GM03348 (cell line): ENCODE measurements at places on chromosomes 16 and 17.
A peak's percentile ranks its signal among the peaks of the same experiment; 100 is the strongest.

DNA sequence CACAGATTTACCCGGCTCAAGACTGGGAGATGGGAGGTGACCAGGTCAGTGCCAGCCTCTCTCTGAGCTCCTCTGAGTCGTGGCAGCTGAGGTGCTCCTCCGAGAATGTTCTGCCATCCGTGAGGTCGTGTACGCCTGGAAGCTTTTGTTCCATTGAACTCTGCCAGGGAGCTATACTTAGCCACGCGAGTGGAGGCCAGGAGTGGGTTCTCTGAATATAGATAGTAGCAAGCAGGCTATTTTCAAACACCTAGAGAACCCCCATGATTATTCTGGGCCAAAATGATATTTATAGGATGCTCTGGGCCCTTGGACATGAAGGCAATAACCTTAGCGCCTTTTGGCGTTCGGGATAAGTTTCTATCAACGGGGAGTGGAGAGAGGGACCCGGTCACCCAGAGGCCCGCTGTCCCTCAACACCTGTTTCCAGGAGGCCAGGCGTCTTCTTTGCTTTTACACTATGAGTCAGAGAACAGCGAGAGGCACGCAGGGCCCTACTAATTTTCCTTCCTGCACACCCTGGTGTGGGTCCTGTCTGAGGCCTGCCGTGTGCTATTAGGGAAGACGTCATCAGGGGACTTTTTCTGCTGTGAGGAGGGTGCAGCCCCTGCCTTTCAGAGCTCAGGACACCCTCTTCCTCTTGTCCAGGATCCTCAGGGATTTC, 11.0 kb upstream of the MVD start:
- DNase-seq: no peak

DNA sequence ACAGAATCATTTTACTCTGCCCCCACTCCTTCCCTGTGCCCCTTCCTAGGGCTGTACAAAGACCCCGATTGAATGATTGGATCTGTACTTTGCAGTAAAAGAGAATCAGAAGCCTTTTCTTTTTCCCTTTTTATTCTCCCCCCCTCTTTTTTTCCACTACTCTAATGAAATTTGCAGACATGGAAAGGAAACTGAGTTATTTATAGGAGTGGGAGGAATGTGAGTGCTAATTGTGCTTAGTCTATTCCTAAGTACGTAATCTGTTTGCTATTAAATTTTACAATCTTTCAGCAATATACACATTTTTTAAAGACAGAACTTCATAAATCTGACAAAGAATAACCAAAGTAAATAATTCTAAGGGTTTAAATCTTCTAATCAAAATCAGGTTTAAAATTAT, 314.3 kb downstream of the MAP2K6 start:
- DNase-seq: no peak

- DNase-seq: no peak
Measured at GRCh38 chr16:86365513-86366273, 144.6 kb upstream of the FOXF1 start.

- no peak for DNase-seq
Measured at GRCh38 chr16:88132836-88133506, 181.7 kb downstream of the BANP start.

GRCh38 chr16:80440667-80441066, 100.1 kb upstream of the DYNLRB2 start:
- DNase-seq: no peak

- no peak for DNase-seq
Measured at GRCh38 chr17:11668618-11669017, 70.3 kb downstream of the DNAH9 start.

DNA sequence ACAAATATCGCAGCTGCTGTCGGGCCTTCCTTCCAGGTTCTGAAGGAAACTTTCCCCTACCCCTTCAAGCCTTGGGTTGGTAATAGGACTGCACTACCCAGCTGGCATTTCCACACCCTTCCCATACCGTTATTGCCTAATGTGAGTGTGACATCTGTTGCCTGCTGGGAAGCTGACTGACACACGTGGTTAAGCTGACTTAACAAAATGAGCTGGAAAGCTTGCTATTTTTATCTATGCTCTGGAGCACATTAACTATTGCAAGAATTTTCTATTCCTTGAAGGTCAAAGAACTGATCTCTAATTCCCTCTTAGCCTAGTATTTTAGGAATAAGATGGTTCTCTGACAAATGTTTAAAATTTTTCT, 79.5 kb downstream of the PMP22 start:
- DNase-seq: peak; percentile 82

- peak; percentile 94 for DNase-seq
Measured at GRCh38 chr16:66406534-66407221, 20.4 kb upstream of the BEAN1 start.

DNA sequence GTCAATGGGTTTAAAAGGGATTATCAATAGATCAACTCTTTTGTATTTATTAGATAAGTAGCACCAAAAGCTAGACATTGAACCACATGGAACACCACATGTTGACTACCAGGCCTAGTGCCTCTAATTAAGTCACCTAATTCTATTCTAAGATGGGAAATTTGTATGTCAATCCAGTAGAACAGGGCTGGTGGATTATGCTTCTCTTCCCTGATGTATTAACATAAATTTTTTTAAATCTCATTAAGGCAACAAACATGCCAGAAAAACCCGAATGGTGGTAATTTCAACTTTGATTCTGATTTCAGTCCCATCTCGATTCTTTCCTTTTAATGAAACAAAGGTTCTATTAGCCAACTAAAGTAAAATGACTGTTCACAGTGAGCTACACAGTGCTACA, 92.6 kb downstream of the KANSL1 start:
- no peak for DNase-seq

DNA sequence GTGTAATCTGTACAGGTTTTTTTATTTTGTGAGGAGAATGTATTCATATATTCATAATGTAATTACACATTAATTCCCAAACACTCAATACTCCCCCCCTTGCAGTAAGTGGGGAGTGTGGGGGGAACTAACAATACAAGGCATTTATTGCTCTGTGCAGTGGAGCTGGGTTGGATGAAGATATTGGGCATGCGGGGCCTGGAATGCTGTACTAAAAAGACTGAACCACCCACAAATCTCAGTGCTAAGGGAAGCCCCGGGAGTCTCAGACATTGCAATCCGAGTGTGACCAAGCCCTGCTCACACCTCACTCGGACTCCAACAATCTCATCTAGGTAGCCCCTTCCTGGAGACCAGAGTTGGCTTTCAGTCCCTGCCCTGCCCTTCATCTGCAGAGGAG, 6.0 kb downstream of the PLLP start:
- no peak for DNase-seq

DNA sequence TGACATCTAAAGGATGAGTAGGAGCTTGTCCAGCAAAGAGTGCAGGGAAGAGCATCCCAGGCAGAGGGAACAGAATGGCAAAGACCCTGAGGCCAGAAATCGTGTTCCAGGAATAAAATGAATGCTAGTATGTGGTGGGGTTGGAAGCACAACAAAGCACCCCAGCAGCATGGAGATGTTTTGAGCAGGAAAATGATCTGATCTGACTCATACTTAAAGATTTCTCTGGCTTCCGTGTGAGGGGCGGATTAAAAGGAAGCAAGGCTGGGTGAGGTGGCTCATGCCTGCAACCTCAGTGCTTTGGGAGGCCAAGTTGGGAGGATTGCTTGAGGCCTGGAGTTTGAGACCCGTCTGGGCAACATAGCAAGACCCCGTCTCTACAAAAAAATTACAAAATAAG, 2.3 kb downstream of the SLC5A11 start:
- DNase-seq: peak; percentile 46

DNA sequence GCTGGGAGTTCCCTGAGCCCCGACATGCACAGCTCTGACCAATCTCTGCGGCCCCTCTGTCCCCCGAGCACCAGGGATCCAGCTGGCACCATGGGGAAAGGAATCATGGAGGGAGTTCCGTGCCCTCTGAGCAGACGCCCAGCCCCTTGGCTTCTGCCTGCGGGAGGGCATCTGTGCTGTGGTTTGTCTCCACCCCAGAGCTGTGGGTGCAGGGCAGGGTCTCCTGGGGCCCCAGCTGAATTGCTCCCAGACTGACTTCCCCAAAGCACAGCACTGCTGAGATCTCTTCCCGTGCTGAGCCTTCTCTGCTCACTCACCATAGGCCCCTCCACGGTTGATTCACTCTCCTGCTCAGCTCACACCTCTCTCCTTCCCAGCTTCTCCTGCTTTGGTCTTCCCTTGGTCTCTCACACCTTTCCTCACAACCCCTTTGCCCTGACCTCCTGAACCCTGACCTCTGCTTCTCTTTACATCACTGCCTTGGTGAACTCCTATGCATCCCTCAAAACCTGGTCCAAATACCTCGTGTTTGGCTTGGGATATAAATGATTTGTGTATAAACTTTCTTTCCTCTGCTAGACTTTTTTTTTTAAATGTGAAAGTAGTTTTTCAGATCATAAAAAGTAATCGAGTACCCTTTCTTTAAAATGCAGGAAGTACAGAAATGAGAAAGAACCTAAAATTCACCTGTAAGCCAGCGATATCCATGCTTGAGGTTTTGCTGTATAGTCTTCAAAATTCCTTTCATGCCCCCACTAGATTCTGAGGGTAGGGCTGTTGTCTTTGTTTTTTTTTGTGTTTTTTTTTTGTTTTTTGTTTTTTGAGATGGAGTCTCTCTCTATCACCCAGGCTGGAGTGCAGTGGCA, 265.3 kb downstream of the SEC14L1 start:
- no peak for DNase-seq

- DNase-seq: peak; percentile 81
Measured at GRCh38 chr16:68040506-68041288, 17.6 kb downstream of the DUS2 start.

- DNase-seq: no peak
Measured at GRCh38 chr17:78476973-78477372, 98.5 kb downstream of the PGS1 start.

DNA sequence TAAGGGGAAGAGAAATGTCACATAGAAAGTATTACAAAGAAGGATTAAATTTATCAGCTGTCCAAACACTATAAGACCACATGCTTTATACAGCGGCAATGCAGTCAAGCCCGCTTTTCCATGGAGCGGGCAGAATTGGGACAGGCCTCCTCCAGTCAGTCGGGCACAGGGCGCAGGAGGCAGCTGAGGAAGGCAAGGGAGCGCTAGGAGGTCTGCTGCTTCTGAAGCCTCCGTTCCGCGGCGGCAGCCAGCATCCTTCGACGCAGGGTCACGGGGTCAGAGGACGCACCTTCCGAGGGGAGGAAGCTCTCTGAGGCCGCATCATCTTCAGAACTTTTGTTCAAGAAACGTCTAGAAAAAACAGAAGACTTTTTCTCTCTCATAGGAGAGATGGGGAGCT, 62.6 kb downstream of the AMFR start:
- DNase-seq: no peak

GRCh38 chr17:2362016-2362415, 24.7 kb downstream of the SGSM2 start:
- DNase-seq: no peak

DNA sequence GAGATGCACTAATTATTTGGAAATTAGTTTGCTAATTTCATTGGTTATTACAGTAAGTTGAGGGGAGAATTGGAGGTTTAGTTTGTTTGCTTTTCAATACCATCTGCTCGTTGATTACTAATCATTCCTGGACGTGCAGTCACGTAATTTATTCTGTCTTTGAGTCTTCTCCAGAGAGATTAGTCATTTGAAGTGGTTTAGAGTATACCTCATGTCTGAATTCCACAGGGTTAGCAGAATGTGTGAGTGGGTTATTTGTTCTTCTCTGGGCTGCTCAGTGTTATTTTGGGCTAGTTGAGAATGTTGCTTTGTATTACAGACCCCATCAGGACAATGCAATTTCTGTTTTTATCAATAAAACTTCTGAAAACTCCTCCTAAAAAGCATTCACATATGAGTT, 265.0 kb downstream of the RBFOX1 start:
- no peak for DNase-seq

DNA sequence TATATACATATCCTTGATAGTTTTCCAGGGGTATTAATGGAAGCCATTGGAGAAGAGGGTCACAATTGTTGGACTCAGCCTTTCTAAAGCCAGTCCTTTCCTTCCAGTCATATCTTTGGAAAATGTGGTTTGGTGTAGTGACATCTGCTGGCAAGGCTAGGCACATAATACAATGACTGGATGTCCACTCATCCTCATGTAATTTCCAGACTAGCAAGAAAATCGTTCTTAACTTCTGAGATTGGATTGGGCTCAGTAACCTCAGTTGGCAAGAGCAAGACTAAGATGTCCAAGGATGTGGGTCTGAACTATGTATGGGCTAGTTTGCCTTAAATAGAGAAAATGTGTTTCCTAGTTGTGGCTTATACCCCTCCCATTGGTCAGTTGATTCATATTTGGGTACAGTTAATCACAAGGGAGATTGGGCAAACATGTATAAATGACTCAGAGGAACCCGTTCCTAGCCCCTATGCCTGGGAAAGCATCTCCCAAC, 8.7 kb upstream of the KAT7 start:
- DNase-seq: peak; percentile 81

- no peak for DNase-seq
Measured at GRCh38 chr17:65143889-65144604, 6.9 kb downstream of the RGS9 start.

DNA sequence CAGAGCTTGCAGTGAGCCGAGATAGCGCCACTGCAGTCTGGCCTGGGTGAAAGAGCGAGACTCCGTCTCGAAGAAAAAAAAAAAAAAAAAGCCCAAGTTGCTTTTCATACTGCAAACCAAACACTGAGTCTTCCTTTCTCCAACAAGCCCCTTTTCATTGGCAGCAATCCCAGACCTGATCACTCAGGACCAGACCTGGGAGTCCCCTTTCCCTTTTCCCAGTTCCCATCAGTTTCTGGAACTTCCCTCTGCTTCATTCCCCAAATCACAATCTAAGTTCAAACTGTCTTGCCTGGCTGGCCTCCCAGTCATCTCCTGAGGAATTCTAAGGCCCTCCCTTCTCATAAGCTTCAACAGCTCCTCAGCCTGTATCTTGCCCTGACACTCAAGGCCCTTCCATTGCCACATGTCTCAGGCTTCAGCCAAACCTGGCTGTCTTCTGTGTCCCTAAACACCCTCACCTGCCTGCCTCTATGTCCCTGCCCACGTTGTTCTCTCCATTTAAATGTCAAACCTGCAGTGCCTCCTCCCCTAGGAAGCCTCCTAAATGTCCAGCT, 11.8 kb upstream of the PHF12 start:
- no peak for DNase-seq

DNA sequence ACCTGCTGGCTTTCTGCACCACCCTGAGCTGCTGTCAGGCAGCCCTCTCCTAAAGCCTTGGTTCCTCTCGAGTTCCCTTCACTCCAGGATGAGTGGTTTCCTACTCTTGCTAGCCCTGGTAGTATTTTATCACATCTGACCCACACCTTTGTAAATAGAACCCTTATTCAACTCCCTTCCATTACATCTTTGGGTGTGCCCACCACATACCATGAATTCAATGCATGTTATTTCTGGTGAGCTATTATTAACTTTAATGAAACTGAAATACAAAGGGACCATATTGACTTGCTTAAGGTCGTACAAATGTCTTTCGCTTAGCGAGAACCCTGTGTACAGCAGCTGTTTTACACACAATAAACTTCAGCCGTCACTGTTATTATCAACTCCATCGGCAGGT, 521.3 kb downstream of the GRIN2A start:
- no peak for DNase-seq
